ENCODE measurements at places on chromosomes 4 and X.

GRCh38 chr4:37732526-37733186 lies 46.5 kb upstream of the RELL1 start:
- no peak for DNase-seq

DNA sequence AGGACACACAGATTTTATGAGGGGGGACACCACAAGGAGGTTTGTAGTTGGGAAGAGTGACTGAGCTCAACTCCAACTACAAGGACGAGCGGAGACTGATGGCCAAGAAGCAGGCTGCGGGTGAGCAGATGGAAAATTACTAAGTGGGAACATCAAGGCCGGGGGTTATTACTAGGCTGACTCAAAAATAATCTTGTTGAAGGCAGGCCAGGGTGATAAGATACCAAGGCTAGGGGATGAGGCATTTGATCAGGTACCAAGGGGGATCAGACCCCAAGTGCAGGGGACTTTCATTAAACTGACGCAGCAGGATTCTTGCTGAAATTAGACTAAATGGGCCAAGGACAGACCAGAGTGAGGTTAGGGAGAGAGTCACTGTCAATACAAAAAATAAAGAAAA lies 119.4 kb upstream of the SORBS2 start:
- no peak for DNase-seq

DNA sequence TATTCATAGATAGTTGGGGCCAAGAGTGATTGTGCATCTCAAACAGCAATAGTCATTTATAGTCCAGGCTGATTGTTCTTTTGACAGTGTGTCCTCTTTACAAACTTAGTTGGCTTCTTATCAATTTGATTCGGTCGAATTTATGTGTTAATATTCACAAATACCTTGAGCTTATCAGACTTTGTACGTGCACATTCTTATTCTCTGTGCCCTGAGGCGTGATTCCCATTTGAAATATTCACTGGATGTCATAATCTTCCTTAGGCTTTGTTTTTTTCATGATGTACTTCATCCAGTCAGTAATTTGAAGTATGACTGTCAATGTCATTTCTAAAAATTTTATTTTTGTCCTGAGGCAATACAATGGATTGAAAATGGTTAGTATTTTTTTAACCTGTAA lies 263.5 kb upstream of the PCDH7 start:
- no peak for DNase-seq

DNA sequence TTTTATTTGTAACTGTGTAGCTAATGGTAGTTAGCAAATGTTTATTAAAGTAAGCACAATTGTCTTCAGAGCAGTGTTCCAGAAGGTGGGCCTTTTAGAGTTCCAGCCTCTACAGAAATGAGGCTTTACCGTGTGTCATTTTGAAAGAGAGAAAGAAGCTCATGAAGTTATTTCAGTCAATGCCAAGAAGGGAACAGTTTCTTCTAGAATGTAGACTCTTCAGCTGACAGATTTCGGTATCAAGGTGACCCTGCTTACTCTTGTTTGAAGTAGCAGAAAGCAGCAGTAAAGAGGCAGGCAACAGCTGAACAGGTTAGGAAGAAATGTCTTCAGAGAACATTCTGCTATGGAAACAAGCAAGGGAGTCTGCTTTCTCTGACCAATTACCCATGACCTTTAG lies 93.6 kb downstream of the TASL start:
- DNase-seq: no peak

Measured in AG20443 (cell line).